ENCODE measurements at places on chromosomes 11 and 22.

GRCh38 chr22:46136486-46137217 lies 13.7 kb upstream of the PPARA start:
- DNase-seq = no peak

- DNase-seq = no peak
Observed at GRCh38 chr22:22526125-22526912, 6.2 kb upstream of the ZNF280A start.

DNA sequence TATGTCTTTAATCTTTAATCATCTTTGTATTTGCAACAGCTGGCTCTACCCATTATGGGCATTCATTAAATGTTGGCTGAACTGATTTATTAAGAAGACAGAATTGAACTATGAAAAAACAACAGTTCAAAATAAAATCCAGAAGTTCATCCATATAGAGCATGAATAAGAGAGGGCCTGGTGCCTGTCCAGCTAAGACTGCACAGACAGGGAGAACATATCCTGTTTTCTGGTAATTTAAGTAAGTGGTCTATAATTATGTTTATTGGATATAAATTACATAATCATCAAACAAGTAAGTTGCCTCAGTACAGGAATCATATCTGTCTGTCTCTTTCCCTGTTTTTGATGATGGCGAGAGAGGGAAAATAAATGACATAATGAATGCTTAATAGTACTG lies 137.2 kb downstream of the RBFOX2 start:
- DNase-seq = no peak

DNA sequence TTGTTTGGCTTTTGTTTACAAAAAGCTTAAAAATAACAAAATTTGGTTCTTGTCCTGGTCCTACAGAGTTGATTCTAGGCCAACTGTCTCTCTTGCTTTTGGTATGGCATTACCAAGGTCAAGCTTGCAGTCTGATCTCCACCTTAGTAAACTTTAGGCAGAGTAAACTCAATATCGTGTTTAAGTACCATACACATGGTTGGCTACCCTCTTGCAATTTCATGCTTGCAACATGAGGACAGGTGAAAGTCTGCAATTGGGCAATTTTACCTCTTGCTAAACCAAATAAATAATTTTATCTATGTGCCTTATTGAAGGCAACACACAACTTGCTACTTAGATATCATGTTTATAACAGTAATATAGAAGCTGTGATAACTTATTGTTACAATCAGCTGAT lies 125.1 kb downstream of the ARHGAP20 start:
- no peak for DNase-seq

DNA sequence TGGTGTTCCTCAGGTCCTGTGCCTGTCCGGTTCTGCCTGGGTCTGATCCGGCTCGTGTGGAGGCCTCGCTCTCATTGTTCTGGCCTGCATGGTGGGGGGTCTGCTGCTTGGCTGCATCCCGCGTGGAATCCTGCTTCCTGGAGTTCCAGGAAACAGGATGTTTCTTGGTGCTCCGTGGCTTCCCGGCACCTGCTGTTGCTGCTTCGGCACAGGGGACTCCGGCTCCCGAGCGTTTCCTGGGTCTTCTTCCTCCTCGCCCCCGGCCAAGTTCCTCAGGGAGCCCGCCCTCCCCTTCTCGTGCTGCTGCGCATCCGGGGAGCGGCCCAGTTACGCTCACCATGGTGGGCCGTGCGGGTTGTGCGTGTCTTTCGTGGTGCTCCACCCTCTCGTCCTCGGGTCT lies 29.9 kb downstream of the GLB1L2 start:
- no peak for DNase-seq

GRCh38 chr11:118074785-118075184 lies 2.1 kb upstream of the TMPRSS4 start:
- no peak for DNase-seq

DNA sequence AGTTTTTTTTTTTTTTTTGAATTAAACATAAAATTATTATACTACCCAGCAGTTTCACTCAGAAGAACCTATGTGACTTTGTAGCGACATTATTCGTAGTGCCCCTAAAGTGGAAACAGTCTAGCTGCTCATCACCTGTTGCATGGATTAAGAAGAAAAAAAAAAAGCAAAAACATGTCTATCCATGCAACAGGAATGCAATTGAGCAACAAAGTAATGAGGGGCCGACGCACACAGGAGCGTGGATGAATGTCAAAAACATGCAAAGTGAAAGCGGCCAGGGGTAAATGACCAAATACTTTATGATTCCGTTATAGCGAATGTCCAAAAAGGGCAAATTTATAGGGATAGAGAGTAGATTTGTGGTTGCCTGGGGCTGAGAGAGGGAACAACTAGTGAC lies 16.3 kb downstream of the MYO18B start:
- DNase-seq = no peak

GRCh38 chr22:17824457-17824856 lies 50.2 kb upstream of the BID start:
- no peak for DNase-seq

DNA sequence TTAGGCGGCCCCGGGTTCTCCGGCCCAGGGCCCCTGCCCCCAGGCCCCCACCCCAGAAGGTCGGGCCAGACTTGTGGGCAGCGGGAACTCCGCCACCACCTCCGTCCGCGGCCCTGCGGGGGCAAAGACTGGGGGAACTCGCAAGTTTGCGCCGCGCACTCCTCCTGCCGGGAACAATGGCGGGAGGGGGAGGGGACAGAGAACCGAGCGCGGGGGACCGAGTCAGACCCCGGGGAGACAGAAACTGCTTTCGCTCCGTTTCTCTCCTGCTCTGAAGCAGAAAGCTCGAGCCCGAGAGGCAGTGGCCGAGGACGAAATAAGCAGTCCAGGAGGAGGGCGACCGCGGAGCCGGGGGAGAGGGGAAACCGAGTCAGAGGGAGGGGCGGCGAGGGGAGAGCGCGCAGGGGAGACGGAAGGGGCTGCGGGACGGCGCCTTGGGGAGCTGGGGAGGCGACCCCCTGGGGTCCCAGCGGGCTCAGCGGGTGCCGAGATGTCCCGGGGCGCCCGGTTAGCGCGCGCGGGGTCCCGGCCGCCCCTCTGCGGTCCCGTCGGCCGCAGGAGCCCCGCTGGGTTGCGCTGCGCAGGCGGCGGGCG lies 555 bp downstream of the TP53I11 start:
- peak; percentile 58 for DNase-seq

DNA sequence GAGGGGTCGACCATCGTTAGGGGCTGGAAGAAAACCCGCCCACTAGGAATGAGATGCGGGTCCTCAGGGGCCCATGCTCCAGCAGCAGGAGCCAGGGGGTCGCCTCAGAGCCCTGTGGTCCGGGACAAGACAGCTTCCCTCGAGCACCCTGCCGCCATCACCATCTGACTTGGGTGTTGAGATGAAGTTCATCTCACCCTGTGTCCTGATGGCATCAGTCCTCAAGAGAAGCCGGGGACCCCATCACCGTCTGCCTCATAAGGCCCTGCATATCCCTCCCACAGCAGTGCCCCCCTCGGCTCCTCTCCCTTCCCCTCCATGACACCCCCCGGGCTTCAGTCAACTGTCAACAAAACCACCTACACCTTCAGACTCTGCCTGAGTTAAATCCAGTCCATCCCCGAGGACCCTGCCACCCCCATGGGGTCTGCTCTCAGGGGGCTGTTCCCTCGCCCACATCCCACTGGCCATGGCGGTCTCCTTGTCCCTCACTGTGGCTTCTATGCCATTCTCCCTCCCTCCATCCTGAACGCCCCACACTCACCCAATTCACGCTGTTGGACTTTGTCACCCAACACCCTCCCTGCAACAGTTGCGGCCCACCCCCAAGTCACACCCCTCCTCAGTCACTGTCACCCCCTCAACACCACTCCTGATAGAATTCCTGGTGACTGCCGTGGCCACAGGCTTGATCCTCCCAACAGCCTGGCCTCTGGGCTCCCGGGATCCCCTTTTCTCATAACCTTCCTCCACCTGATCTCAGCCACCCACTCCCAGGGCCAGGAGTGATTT lies 87.7 kb upstream of the RTL6 start:
- no peak for DNase-seq

DNA sequence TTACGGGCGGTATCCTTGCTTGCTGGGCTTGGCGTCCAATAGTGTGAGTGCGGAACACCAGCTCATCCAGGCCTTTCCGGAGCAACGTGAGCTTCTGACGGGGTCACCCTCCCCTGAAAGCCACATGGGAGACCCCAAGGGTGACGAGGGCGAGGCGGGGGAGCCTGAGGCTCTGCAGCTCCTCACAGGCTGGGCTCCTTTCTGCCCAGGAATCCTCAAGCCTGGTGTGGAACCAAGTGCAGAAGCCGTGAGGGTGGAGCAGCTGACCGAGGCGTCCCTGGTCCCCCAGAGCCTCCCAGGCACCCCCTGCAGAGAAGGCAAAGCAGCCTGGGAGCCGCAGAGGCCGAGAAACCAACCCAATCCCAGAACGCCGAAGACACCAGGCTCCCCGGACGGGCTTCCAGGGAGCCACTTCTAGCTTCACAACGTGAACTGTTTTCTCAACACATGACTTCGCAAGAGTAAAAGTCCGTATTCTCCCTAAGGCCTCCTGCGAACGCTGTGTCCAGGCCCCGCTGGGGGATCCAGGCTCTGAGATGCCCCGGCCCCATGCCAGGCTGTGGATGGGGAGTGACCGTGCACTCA lies 530.3 kb downstream of the BRD1 start:
- DNase-seq = no peak

- no peak for DNase-seq
Observed at GRCh38 chr11:93279851-93280347, 50.6 kb upstream of the DEUP1 start.

- DNase-seq = peak; percentile 97
Observed at GRCh38 chr22:37807410-37808293, at the start of gene GCAT. Gene GCAT (plus strand): TSS chr22:37807934. CDS start chr22:37807968, 34 bp downstream.
